G401 (cell line): ENCODE measurements at places on chromosomes 12 and 14.
A peak's percentile ranks its signal among the peaks of the same experiment; 100 is the strongest.

DNA sequence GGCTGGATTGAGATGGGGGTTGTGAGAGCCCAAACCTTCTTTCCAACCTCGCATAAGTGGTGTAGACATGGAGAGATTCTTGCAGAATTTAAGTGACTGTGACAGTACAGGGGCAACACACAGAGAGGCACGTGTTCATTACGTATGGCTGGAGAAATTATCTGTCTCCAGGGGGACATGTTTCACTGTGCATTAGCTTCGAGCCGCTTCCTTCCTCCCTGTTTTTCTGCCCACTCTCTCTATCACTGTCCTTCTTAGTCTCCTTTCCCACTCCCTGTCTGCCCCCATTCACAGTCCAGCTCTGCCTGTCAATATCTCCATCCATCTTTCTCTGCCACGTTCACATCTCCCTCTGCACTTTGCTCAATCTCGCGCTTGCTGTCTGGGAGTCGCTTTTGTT lies 11.5 kb upstream of the C14orf93 start:
- no peak for DNase-seq

GRCh38 chr12:26953447-26953846 lies 15.2 kb downstream of the FGFR1OP2 start:
- DNase-seq: no peak

DNA sequence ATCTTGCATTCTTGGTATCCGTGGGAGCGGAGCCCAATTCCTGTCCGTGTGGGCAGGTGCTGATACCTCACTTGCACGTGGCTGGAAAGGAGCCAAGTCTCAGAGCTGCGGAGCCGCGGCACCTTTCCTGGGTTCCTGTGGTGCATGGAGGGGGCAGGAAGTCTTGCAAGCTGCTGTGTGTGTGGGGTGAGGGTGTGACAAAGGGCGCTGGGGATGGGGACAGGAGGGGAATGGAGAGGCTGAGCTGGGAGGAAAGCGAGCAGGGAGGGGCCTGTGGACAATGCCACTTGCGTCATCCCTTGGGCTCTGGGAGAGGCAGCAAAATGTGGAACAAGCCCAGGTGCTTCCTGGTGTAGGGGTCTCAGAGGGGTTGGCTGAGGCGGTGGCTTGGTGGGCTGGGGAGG lies 86.7 kb downstream of the CALM1 start:
- peak; percentile 47 for DNase-seq

DNA sequence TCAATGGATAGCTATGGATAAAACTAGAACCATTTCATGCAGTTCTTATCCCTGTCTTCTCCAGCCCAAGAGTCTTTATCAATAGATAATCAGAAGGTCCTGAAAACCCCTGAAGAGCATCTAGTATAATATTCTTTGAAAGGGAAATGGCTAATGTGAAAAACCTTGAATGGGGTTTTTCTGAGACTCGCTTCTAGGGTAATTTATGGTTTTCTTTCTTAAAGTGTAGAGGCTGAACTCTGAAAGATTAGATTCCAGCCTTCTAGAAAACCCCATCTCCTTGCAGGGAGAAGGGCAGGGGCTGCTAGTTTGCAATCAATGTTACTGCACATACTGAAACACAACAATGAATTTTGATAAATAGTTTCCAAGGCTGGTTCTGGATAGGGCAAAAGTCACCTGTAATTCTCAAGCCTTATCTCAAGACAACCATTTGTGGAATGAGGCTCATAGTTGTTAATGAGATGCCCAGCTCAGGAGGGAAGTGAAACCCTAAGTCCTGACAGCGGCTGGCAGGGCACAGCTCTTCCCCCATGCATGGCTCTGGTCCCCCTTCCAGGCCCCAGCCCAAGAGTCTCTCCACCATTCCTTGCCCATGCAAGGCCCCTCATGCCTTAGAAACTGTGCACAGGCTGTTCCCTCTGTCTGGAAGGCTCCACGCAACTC lies 33.7 kb upstream of the PYGL start:
- no peak for DNase-seq

- DNase-seq: no peak
These were observed 44.7 kb downstream of the PTPN11 start for GRCh38 chr12:112463478-112463877.

DNA sequence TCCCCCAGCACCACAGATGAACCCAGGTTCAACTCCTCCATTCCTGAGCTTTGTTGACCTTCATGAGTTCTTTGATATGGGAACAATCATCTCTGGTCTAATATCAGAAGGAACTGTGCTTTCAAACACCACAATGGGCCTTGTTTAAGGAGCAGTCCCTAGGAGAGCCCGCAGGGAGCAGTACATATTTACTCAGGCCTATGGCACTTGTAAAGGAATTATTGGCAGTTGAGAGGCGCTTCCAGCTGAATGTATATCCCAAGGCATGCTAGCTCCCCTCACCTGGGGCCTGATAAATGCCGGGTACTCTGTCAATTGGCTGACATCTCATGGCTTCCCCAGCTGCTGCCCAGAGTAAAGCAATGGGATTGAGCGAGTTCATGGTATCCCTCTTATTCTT lies 76.2 kb downstream of the ZFP36L1 start:
- no peak for DNase-seq

GRCh38 chr14:38342803-38343202 lies 86.9 kb upstream of the CLEC14A start:
- DNase-seq: no peak

DNA sequence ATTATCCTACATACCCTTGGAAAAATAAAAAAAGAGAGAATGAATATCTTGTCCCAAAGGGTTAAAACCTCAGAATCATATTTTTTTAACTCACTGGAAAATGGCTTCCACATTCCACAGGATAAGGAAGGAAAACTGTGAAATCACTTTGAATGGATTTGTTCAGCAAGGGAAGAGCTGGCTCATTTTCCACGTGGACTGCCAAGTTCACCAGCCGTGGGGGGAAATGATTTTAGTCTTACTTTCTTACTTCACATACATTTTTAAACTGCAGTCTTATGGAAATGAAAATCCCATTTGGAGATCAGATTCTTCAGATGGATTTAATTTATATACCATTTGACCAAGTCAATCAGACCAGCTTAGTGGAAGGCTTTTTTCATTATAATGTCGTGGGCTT lies 29.9 kb upstream of the AEBP2 start:
- no peak for DNase-seq

GRCh38 chr14:89572596-89573398 lies 155.8 kb upstream of the FOXN3 start:
- DNase-seq: peak; percentile 34

GRCh38 chr12:117309276-117309925 lies 52.0 kb downstream of the NOS1 start:
- no peak for DNase-seq

DNA sequence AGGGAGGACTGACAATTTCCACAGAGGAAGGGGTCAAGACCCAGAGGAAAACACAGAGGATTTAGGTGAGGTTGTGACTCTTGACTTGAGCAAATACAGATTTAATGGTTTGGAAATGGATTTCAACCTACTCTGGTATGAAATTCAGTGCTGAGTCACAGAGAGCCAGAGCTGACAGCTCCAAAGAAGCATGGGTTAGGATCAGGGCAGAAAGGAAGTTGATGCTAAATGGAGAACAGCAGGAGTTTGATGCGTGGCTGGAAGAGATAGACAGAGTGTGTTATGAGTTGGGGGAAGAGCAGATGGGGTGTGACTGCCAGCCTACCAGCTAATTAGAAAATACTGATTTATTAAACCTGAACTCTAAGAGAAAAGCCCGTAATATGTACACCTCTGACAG lies 272.6 kb downstream of the FOXG1 start:
- DNase-seq: no peak

- no peak for DNase-seq
These were observed 172.8 kb upstream of the PLEKHG7 start for GRCh38 chr12:92529944-92530343.

DNA sequence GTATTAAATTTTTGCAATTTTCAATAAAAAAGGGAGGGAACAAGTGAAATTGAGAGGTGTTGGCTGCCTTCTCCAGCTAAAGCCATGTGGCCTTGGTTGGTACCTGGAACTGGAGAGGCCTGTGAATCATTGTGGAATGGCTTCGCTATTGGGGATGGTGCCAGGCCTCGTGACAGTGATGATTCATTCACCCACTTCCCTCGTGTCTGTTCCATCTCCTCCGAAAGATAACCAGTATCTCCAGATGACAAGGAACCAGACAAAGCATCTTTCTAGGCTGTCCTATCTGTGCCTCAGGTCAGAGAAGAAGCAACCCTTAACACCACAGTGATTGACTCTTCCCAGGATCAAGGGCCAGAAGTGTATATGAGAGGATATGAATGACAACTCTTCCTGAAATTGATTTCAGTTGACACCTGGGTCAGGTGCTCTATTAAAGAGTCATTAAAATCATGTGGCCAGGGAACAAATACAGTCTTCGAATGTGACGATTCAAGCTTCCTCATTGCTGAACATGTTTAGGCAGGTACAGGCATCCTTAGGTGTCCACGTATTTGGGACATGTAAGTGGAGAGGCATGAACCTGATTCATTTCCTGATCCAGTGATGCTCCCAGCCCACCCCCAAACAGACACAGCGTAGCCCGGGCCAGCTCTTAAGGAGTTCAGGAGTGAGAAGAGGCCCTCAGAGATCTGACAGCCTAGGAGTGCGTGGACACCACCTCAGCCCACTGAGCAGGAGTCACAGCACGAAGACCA lies at the start of gene RNASE7:
RNASE7 (plus strand) TSS at position 687 of the 758 bp plus-strand sequence. CDS start 631 bp downstream, outside the sequence.
- no peak for DNase-seq

- DNase-seq: no peak
These were observed 25.4 kb downstream of the CLMN start for GRCh38 chr14:95294320-95294719.

GRCh38 chr12:83161456-83161855 lies 474.8 kb downstream of the TMTC2 start:
- no peak for DNase-seq

GRCh38 chr12:124497039-124497438 lies 70.4 kb downstream of the NCOR2 start:
- DNase-seq: peak; percentile 59

GRCh38 chr14:51868405-51868804 lies 8.0 kb downstream of the GNG2 start:
- no peak for DNase-seq

DNA sequence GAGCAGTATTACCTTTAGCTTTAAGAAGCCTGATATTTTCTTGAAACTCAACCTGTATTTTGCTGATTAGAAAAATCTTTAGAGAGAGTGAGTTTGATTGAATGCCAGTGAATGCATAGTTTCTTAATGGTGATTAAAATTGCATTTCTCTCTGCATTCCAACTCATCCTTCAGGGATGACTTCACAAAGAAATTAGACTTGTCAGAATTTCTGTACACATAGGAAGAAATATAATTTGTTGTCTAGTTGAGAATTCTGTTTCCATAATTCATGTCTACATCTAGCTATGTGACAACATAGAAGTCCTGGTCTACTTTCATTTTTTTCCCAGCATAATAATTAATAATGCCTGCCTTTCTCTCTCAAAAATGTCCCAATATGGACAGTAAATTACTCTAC lies 136.6 kb downstream of the OTOGL start:
- DNase-seq: no peak

DNA sequence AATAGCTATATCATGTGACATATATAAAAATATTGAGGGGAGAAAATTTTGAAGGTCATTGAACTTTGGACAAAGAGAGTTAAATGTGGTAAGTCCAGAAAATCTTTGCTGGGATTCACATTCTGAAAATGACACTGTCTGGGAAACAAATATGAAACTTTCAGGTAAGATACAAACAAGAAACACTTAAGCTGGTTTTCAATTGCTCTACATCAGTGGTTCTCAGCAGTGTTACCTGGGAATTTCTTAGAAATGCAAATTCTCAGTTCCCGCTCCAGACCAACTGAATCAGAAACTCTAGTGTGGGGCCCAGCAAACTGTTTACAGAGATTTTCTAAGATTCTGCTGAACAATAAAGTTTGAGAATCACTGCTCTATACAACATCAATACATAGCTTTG lies 3.6 kb upstream of the CDK17 start:
- no peak for DNase-seq

GRCh38 chr14:76753541-76754198 lies 7.6 kb upstream of the VASH1 start:
- DNase-seq: no peak

- DNase-seq: no peak
These were observed 51.7 kb downstream of the TSHR start for GRCh38 chr14:81007131-81007530.

DNA sequence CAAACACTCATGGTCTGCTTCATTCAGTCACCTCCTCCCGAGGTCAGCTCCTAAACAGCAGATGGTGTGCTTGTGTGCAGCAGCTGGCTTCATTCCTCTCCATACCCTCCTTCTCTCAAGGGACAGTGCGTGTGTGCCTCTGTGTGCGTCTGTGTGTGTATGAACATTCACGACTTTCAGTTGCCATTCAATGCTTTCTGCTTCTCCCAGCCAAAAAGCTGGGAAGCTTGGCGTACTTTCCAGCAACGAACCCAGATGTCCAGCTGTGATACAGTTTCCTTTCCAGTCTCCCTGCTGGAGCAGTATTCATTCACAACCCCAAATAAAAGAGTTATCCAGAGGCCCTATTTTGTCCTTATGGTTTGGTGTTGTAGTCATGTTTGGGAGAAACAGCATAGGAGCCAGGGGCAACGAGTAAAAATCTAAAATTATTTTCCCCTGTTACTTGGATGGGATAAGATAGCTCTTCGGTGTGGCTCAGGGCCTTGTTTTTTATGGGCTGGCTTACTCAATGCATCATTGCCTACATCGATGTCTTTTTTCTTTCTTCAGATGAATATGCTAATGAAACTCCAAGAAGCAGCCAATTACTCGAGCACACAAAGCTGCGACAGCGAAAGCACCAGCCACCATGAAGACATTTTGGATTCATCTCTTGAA lies 379.3 kb downstream of the NAV3 start:
- peak; percentile 44 for DNase-seq

- DNase-seq: no peak
These were observed 663.6 kb downstream of the BCL11B start for GRCh38 chr14:98608071-98609060.

DNA sequence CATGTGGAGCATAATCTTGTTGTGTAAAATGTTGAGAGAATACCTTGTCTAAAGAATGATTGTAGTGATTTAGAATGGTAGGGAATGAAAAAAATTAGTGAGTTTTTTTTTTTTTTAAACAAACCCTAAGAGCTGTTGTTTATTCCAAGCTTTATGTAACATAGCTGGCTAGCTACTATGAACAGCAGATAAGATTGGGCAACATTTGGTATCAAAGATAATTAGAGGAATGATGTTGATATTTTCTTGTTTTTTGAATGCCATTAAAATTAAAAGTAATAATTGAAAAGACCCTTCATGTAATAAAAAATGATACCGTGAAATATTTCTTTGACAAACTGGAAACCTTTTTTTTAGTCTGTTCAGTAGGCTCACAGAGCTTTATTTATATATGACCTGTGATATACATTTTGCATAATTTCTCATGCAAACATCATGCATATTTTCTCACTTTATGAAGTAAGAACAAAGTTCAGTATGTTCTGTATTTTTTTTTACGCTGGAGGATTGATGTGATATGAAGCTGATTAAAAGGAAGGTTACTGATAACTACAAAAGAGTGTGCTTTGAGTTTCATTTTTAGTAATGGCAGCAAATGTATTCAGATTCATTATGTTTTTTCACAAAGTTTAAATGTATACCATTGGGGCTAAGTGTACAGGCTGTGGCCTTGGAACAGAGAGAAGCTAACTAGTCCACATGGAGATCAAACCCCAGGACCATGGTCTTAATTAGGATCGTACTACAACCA lies 8.1 kb downstream of the CPSF6 start:
- DNase-seq: no peak

- no peak for DNase-seq
These were observed 32.3 kb downstream of the MEG3 start for GRCh38 chr14:100857923-100858837.
